ENCODE measurements at places on chromosomes 6 and 20. TPM values are rescaled to one million over a fixed set of nuclear protein-coding genes. Genes with fewer than 3 reads are reported as not detected.

Gene OOEP
- not detected for total RNA-seq

Gene BEND6
- not detected for total RNA-seq

Gene PRICKLE4
- not detected for total RNA-seq

Gene LY6G6C
- total RNA-seq = not detected

Gene CGAS
- total RNA-seq = 16.4 TPM

Gene C6orf163
- 4.1 TPM for total RNA-seq

Gene PACSIN1
- total RNA-seq = 2.0 TPM

Gene TREML2
- 0.35 TPM for total RNA-seq

Gene SLC22A23
- 7.9 TPM for total RNA-seq

Gene IPCEF1
- total RNA-seq = 97.7 TPM

Gene ATXN1
- 97.4 TPM for total RNA-seq

Gene PAK5
- total RNA-seq = not detected

Gene STMND1
- not detected for total RNA-seq

Gene GABRR1
- not detected for total RNA-seq

Gene PTCRA
- not detected for total RNA-seq

Gene ANKEF1
- total RNA-seq = 5.0 TPM

Gene SULF2
- total RNA-seq = 1.3 TPM

Gene C20orf204
- 4.1 TPM for total RNA-seq

Gene KIF25
- not detected for total RNA-seq

Gene TSBP1
- total RNA-seq = not detected

Gene HTR1B
- not detected for total RNA-seq

Gene GPR63
- 1.9 TPM for total RNA-seq

Data from CD4-positive, alpha-beta memory T cell (primary cell).